ENCODE measurements at places on chromosomes 7 and 10.

- DNase-seq = no peak
Measured at GRCh38 chr7:122413339-122413738, 108.8 kb upstream of the FEZF1 start.

DNA sequence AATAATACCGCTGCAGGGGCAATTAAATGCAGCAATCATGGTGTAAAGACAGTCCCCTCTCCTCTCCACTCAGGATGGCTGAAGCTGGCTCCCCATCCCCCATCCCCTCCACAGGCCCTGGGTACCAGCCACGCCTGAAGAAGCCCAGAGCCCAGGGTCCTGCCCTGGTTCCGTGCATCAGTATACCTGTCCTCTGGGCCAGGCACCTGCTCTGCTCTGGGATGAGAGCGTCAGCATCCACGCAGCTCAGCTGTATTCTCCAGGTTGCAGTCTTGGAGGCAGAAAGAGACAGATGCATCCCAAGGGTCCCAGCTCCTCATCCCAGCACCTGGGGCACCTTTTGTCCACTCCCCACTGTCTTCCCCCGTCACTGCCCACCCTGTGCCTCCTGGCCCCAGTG, 233.8 kb downstream of the TCERG1L start:
- DNase-seq = no peak

DNA sequence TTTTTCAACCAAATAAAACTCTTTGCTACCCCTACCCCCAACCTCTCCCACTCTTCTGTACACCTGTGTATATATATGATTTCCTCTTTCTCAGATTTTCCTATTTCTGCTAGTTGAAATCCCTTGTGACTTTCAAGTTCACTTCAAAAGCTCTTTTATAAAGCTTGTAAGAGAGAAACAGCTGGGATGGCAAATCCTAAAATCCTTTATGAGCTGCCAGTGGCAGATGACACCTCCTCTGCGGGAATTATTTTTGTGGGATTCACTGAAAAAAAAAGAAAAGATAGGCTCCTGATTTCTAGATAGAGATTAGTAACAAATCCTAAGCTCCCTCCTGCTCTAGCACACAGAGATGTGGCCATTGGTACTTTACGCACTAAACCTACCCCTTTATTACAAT, 92.9 kb downstream of the AHR start:
- DNase-seq = no peak

DNA sequence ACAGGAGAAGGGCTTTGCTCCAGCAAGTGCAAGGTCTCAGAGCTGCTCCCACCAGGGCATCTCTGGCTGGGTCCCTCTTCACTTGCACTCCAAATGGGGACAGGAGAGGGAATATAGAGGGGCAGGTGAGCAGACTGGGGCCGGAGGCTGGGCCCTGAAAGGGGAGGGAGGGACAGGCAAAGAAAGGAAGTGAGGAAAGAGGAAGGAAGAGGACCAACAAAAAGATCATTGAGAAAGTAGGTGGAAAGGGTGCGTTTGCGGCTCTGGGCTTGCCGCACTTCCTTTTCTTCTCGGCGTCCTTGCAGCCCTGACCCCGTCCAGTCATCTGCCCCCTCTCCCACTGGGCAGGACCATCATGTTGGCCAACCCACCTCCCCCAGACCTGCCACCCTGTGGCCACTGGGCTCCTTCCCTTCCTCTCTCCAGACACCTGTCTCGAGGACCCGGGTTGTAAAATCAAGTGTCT, 14.0 kb downstream of the ITPRIP start:
- peak; percentile 94 for DNase-seq

GRCh38 chr10:34791947-34792346, 23.1 kb downstream of the PARD3 start:
- DNase-seq = no peak

- DNase-seq = peak; percentile 32
Measured at GRCh38 chr7:134891262-134891695, 95.0 kb upstream of the AGBL3 start.

DNA sequence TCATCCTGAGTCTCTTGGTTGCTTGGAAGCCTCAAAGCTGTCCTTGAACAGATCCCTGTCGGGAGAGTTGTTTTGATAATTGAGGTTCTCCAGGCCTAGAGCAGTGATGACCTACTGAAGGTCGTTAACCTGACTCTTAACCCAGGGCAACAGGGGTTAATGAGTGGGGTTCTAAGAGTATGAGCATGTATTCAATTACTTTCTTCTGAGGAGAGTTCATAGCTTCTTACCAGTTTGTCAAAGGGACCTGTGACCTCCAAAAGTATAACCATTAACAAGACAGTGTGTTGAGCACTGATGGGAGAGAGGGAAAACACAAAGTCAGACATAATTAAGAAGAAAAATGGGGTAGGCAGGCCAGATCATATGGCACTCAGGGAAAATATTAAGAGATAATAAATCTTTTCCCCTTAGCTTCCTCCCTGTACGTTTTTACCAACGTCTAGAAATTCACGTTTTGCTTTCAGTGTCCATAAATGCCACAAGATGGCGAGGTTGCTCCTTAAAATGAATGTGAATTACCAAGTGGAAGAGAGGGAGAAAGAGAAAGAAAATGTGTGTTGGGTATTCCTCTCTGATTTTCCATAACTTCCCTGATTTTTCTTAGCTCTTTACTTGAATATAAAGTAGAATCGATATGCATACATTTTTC, 97.6 kb downstream of the SUGCT start:
- DNase-seq = peak; percentile 75

GRCh38 chr7:133582766-133583523, 330.1 kb downstream of the EXOC4 start:
- no peak for DNase-seq

Data from suppressor macrophage treated with lipopolysaccharide for 1 hour (primary cell).